NCI-H1105 (cell line): ENCODE measurements at places on chromosomes 4 and X.
A peak's percentile ranks its signal among the peaks of the same experiment; 100 is the strongest.

- peak; percentile 9 for DNase-seq
Measured at GRCh38 chr4:56655209-56655626, 25.9 kb downstream of the HOPX start.

DNA sequence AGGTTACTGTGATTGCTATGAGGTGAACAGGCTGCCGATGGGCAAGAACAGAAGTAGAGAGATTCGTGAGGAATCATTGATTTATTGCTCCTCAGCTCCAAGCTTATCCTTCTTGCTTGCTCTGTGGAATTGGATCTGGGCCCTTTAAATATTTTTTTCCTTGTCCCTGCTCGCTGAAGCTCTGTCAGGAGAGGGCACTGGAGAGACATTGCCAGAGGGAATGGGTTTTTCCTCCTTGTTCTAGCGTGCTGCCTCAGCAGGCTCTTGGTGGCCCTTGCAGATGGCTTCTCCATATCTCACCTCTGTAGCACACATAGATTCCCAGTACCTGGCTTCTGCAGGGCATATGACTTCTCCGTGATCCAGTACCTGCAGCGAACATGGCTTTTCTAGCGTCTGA lies 67.4 kb downstream of the CNGA2 start:
- DNase-seq = no peak

DNA sequence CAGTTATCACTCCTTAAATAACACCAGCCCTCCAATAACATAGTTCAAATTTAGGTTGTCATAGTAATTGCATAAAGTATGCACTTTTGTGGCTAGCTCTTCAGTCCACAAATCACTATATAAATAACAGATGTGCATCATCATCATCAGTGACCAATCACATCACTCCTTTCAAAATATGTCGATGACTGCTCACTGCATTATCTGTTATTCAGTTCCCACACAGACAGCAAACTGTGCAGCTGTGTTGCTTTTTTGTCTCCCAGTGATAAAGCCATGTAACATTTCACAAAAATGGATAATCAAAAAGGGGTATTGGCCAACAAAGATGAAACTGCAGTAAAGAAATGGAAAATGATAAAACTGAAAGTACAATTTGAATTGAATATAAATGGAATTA lies 205.4 kb downstream of the DCLK2 start:
- no peak for DNase-seq

DNA sequence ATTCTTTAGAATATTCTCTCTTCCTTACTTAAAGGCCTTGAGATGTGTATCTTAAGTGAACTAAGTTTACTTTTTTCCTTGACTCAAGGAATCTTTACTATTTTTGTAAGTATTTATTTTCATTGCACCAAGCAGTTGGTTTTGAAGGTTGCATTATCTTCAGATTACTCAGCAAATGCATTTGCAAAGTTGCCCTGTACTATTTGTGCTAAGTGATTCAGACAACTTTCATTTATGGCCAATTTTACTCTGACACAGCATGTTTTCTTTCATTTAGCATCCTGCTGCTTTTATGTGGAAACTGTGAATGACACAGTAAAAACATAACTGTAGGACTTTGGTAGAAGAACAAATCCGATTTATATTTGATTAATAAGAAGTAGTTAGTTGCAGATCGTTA lies 191.0 kb downstream of the CCSER1 start:
- DNase-seq = no peak

DNA sequence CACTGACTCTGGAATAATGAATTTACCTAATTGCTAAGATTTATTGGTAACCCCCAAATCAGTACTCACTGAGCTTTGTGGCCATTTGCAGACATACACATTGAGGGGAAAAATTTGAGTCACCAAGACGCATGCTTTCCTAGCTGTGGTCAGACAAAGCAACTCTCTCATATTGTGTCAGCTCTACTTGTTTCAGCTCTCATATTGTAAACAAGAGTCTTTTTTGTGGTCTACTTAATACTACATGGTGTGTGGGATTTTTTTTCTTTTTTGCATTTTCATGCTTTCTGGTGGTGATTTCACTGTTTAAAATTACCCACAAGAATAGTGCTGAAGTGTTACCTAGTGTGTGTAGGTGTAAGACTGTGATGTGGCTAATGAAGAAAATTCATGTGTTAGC lies 428.2 kb upstream of the GALNT7 start:
- DNase-seq = no peak
